ENCODE measurements at places on chromosomes 5 and 9.
A peak's percentile ranks its signal among the peaks of the same experiment; 100 is the strongest.

DNA sequence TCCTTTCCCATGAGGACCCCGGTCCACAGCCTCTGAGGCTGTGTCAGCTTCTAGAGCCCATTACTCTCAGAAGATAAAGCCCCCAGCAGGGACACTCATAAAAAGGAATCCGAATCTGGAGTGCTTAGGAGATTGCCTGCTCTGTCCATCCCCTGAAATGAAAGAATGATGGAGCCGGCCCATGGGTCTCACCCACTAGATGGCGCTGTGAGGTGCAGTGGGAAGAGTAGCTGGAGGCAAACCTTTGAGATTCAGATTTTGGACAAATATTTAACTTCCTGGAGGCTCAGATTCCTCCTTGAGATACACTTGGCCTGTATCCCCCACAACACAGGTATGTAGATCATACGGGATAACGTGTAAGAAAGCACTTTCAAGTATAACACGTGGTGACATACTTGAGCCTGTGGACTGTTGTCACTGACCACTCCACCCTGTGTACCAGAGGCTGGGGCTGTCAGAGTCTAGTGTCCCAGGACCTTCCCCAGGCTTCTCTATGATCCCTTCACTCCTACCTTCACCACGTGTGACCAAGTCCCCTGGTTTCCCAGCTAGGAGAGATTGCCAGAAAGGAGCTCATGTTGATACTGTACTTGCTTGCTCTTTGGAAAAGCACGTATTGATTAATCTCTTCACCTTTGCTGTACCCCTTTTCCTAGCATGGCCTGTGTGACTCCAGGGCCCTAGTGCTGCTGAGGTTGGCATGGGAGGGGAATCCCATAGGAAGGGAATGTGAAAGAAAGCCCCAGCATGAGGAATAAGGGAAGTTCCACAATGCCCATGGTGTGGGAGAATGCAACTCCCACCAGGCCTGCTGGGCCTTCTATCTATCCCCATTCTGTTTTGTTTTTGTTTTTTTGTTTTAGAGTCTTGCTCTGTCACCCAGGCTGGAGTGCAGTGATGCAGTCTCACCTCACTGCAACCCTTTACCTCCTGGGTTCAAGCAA is 32.1 kb downstream of the TRMO start:
- peak; percentile 82 for DNase-seq
- peaks cover 2% of the 10 kb centered on the region for H3K36me3 ChIP-seq
- H3K27me3 ChIP-seq = no peaks in the 10 kb centered on the region
- no peak overlapping the region for H3K4me3 ChIP-seq

DNA sequence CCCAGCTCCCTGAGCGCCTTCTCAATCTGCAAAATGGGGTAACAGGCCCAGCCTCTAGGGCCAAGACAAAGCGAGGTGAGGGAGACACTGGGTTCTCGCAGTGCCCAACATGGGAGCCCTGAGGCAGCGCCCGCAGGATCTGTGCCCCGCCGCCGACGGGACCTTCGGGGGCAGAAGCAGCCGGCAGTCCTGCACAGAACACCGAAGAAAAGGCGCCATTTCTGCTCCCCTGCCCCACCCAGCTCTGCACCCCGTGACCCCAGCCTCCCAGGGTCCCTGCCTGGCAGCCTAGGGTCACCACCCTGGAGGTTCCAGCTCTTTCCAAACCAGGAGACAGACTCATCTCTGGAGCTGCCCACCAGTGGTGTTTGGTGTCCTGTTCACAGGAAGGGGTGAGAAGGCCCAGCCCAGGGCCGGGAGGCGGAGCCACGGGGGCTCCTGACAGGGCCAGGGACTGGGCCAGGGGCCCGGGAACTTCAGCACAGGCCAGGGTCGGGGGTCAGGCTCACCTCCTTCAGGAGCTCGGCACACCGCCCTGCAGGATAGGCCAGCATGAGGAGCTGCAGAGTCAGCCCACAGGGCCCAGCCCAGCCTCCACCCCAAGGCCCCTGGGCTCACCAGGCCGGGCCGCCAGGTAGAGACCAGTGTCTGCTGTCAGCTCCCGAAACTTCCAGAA is 3.3 kb downstream of the LCN8 start:
- H3K27me3 ChIP-seq = peaks cover 18% of the 10 kb centered on the region
- peaks cover 9% of the 10 kb centered on the region for H3K4me1 ChIP-seq
- H3K27ac ChIP-seq = no peak overlapping the region
- H3K36me3 ChIP-seq = peaks cover 19% of the 10 kb centered on the region

DNA sequence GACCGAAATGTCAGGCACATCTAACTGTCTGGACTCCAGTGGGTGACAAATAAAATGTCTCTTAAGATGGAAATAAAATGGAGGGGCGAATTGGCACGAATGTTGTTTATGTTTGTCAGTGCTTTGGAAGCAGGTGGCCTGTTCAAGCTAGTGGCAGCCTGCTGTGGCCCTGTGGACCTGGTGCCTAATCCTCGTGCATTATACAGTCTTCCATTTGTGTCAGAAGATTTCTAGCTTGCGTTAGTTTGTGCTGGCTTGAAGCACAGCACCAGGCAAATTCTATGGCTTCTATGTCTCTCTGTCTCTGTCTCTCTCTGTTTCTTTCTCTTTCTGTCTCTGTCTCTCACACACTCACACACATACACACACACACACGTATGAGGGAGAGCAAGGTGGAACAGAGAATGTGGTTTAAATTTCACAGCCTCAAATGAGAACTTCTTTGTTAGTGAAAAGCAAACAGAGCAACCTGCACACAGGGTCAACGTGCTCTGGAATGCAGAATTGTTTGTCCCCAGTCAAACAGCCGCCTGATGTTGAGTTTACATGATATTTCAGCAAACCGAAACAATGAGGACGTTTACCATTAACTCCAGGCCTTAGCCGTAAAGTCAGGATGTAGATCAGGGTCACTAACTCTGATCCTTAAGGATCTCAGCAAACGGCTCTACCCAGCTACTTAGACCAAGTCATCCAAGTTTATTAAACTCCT is 39.0 kb upstream of the CD180 start:
- no peaks in the 10 kb centered on the region for H3K36me3 ChIP-seq
- no peak for DNase-seq
- H3K4me3 ChIP-seq = no peak overlapping the region
- no peaks in the 10 kb centered on the region for H3K4me1 ChIP-seq
- peaks cover 2% of the 10 kb centered on the region for H3K27me3 ChIP-seq

- DNase-seq = no peak
- no peaks in the 10 kb centered on the region for H3K36me3 ChIP-seq
- no peak overlapping the region for H3K27ac ChIP-seq
- H3K4me1 ChIP-seq = peaks cover 21% of the 10 kb centered on the region
- H3K4me3 ChIP-seq = no peak overlapping the region
These were observed 736 bp upstream of the NKD2 start for GRCh38 chr5:1007681-1008450.

DNA sequence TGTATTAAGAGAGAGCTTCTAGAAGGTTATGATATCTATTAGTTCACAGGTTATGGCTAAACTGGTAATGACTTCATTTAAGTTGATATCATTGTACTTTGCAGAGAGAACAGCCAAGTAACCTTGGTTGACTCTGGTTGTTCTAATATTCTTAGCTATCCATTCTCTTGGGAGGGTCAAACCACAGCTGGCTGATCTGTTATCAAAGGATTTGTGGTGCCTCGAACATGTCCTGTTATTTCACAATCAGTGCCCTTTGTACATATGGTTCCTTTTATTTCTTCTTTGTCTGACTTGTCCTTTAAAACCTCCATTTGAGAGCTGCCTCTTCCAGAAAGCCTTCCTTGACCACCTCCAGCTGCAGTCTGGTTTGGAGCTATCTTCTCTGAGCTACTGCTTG is 61.7 kb downstream of the PDE8B start:
- DNase-seq = no peak
- H3K4me1 ChIP-seq = peaks cover under 1% of the 10 kb centered on the region
- no peaks in the 10 kb centered on the region for H3K36me3 ChIP-seq
- no peak overlapping the region for H3K4me3 ChIP-seq
- H3K27ac ChIP-seq = no peak overlapping the region
- H3K27me3 ChIP-seq = peaks cover 12% of the 10 kb centered on the region

GRCh38 chr5:158458086-158458485 is 599.1 kb upstream of the CLINT1 start:
- no peak overlapping the region for H3K4me3 ChIP-seq
- H3K27ac ChIP-seq = no peak overlapping the region
- no peaks in the 10 kb centered on the region for H3K36me3 ChIP-seq
- DNase-seq = no peak
- H3K4me1 ChIP-seq = no peaks in the 10 kb centered on the region

DNA sequence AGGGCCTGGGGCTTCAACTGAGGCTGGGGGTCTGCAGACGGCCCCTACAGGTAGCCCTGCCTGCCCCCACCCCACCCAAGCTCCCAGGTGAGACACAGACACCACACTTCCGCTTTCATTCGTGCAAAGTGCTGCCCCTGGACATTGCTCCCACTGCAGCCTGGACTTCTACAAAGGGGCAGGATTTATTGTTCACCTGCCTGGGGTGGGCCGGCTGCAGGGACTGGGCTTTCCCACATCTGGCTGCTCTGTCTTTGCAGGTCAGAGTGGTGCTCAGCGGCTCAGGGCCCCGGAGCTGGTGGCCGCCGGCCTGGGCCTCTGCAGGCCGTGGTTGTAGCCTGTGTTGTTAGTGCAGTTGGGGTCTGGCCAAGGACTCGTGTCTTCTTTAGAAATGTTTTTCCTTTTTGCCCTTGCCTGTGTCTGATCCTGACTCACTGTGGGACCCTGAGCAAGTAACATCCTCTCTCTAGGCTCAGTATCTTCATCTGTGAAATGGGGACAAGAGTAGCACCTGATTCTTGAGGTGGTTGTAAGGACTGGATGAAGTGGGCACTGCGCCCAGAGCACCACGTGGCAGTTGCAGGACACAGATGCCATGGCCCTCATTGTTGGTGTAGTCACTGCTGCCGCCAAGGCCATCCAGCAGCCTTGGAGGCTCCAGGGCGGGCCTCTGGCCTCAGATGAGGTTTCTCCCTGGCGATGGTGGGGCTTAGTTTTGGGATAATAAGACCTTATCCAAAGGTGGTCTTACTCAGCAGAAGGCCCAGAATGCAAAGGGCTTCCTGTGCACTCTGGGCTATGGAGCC is 143.9 kb downstream of the CACNA1B start:
- H3K4me1 ChIP-seq = no peaks in the 10 kb centered on the region
- peaks cover 23% of the 10 kb centered on the region for H3K27me3 ChIP-seq
- H3K36me3 ChIP-seq = no peaks in the 10 kb centered on the region
- no peak overlapping the region for H3K4me3 ChIP-seq
- no peak overlapping the region for H3K27ac ChIP-seq

- no peaks in the 10 kb centered on the region for H3K27me3 ChIP-seq
These were observed 1075.4 kb upstream of the C9orf72 start for GRCh38 chr9:28648723-28649122.

GRCh38 chr5:130109152-130109551 is 204.9 kb downstream of the CHSY3 start:
- H3K36me3 ChIP-seq = no peaks in the 10 kb centered on the region
- H3K27me3 ChIP-seq = no peaks in the 10 kb centered on the region
- no peaks in the 10 kb centered on the region for H3K4me1 ChIP-seq
- no peak overlapping the region for H3K4me3 ChIP-seq
- no peak overlapping the region for H3K27ac ChIP-seq

DNA sequence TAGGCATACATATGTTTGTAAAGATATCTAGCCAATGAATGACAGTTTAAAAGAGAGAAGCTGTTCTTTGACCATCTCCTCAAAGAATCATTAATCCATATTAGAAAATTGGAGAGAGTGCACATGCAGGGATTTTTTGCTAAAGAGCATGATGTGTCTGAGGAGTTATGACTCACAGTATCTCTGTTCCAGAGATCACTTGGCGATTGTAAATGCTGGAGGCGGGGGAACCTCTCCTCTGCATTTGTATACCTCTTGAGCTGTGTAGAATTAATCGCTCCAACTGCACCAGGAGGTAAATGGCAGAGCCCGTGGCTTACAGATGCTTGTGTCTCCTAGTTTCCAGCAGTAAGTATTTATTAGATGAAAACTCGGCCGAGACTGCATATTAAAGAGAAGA is 3.6 kb upstream of the SPATA31D1 start:
- DNase-seq = no peak
- no peaks in the 10 kb centered on the region for H3K27me3 ChIP-seq
- no peaks in the 10 kb centered on the region for H3K36me3 ChIP-seq
- no peak overlapping the region for H3K27ac ChIP-seq
- no peaks in the 10 kb centered on the region for H3K4me1 ChIP-seq

DNA sequence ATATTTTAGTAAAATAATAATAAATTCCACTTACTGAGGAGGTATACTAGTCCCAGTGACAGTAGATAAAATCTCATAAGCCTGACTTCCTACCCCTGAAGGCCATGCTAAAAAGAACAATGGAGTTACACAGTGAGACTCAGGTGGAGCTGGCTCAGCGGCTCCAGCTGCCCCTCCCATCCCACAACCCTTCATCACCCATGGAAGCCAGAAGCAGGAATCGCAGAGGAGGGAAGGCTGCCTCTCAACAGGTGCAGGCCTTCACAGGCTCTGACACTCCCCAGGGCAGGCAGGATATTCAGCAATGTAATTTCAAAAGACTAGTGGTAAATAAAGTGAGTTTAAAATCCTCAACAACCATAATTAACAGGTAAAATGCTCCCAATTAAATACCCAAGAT is 67.5 kb downstream of the FANCC start:
- H3K27me3 ChIP-seq = no peaks in the 10 kb centered on the region
- H3K4me1 ChIP-seq = no peaks in the 10 kb centered on the region
- no peak overlapping the region for H3K27ac ChIP-seq
- H3K4me3 ChIP-seq = no peak overlapping the region

DNA sequence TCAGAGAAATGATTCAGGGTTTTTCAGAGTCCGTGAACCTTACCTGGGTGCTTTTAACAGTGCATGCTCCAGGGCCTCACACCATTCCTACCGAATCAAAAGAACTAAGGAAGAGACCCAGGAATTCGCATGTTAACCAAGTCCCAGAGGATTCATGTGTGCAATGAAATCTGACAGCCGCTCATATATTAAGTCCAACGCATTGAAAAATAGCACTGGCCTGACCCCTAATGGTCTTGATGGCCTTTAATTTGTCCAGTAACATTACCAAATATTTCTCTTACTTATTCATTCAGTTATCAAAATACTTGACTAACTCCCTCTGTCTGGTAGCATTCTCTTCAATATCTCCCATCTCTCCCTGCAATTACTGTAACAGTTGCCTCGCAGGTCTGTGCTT is 55.0 kb upstream of the MARCHF11 start:
- no peak overlapping the region for H3K4me3 ChIP-seq
- no peaks in the 10 kb centered on the region for H3K36me3 ChIP-seq
- no peaks in the 10 kb centered on the region for H3K4me1 ChIP-seq
- H3K27me3 ChIP-seq = no peaks in the 10 kb centered on the region
- no peak for DNase-seq

GRCh38 chr5:32465076-32465475 is 20.5 kb upstream of the ZFR start:
- no peaks in the 10 kb centered on the region for H3K36me3 ChIP-seq
- DNase-seq = no peak
- H3K27ac ChIP-seq = no peak overlapping the region
- peaks cover 17% of the 10 kb centered on the region for H3K4me1 ChIP-seq
- no peaks in the 10 kb centered on the region for H3K27me3 ChIP-seq

- H3K27me3 ChIP-seq = no peaks in the 10 kb centered on the region
- H3K36me3 ChIP-seq = no peaks in the 10 kb centered on the region
- H3K4me3 ChIP-seq = no peak overlapping the region
- H3K27ac ChIP-seq = no peak overlapping the region
- H3K4me1 ChIP-seq = no peaks in the 10 kb centered on the region
These were observed 26.0 kb upstream of the GHR start for GRCh38 chr5:42397267-42397666.
